NCI-H2171 (cell line): ENCODE measurements at places on chromosomes 2 and 18.

GRCh38 chr2:156189143-156189542, 143.4 kb downstream of the NR4A2 start:
- no peak for DNase-seq

DNA sequence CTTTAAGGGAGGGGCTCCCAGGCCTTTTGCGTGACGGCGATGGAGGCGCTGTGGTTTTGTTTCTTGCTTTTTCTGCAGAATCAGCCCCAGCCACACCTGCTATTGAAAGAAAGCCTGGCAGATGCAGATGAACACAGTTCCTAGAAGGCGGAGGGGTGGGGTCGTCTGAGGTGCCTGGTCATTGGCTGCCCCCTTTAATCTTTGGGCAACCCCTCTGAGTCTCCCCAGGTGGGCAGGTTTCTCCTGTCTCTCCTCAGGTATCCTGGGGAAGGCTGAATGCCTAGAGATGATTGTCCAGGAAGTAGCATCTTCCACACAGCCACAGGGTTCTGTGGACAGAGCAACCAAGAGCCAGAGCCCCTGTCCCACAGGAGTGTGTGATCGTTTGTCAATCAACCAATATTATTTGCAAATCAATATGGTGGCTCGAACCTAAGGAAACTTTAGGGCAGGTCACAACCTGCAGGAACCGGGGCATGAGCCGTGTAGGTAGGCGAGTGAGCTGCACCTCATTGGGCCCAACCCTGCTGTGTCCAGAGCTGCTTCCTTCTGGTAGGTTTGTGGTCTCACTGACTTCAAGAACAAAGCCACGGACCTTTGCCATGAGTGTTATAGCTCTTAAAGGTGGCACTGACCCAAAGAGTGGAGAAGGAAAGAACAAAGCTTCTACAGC, 104.3 kb downstream of the NDUFA10 start:
- DNase-seq = no peak

GRCh38 chr2:236629961-236630872, 60.6 kb downstream of the ACKR3 start:
- DNase-seq = no peak

GRCh38 chr2:128437204-128437565, 118.5 kb upstream of the HS6ST1 start:
- no peak for DNase-seq

DNA sequence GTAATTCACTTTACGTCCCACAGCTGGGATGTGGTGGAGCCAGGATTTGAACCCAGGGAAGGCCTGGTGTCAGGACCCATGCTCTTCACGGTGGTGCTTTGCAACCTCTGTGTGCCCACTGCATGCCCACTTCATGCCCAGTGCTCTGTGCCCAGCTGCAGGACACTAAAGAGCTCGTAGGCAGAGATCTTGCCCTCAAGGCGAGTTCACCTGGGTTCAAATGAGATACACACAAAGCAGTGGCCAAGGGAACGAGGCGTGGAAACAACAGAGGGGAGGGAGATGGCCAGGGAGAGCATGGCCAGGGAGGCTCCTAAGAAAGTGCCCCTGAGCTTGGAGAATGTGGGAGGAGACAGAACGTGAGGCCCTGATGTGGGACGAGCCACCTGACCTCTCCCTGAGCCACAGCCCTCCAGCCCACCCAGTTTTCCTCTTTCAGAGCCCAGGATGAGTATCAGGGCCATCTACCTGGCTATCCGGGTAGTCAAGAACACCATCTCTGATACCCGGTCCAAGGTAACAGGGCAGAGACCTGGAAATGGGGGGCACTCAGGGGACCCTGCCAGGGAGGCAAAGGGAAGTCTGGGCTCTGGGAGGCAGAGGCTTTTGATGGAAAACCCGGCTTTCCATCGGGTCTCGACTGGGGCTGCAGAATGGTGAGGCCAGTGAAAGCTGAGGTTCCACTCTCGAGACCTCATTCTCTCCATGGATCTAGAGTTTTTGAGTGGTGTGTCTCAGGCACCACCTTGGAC, 20.4 kb downstream of the MROH2A start:
- no peak for DNase-seq

- DNase-seq = peak; percentile 82
Measured at GRCh38 chr18:51654488-51655326, 457.2 kb upstream of the MEX3C start.

DNA sequence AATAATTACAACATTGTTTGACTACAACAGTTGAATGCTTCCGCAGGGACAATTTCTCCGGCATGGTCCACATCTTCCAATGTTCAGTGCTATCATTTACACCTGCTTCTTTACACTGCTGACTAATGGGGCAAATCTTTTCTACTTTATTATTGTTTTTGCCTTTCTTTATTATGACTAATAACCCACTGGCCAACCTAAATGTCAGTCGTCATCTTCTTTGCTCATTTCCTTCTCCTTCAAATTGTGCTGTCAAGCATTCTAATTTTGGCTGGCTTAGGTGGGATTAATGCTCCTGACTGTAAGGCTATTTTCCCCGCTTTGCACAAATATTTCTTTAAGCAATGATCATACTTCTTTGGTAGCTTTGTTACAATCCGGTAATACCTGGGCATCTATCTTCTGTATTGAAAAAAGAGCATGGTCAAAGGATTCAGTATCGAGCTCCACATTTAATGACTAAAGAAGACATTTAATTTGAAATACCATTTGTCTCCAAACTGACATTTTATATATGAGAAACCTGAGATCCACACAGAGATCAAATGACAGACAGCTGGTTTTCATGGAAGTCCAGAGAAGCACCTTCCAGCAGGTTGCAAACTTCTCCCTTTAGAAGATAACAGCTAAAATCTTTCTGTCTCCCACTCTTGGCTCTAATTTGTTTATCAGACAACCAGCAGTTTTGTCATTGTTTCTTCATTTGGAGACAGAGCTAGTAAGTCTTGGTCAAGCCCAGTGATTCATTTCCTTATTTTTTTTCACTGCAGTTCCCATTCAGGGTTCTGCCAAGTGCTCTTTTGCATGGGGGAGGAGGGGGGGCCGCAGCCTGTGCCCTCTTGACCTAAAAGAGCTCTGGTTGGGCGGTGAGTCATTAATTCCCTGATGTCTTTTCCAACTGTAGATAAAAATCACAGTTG, 132.9 kb downstream of the SOCS6 start:
- DNase-seq = no peak

- no peak for DNase-seq
Measured at GRCh38 chr2:176507786-176508185, 238.5 kb downstream of the MTX2 start.

DNA sequence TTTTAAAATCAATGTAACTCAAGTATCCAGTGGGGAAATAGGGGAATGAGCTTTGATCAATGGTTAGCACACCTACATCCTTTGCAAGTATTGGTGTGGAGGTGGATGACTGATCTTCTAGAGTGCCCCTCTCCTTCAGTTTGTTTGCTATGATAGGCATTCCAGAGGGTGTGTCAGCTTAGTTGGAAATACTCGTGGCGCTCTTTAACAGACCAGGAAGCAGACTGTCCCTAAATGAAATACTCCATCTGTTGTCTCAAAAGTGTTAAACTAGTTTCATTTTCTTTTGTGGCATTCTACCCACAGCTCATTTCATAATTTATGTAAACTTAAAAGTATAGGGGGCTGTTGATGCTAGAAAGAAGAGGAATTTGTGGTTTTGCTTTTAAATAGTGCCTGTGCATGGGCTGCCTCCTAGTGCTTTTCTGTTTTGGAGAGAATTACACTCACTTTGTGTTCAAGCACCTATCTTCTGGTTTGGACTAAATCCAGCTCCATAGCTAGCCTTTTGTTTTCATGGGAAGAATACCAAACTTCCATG, 66.2 kb downstream of the STAT1 start:
- no peak for DNase-seq

- DNase-seq = no peak
Measured at GRCh38 chr2:199646439-199646838, 188.7 kb upstream of the SATB2 start.

DNA sequence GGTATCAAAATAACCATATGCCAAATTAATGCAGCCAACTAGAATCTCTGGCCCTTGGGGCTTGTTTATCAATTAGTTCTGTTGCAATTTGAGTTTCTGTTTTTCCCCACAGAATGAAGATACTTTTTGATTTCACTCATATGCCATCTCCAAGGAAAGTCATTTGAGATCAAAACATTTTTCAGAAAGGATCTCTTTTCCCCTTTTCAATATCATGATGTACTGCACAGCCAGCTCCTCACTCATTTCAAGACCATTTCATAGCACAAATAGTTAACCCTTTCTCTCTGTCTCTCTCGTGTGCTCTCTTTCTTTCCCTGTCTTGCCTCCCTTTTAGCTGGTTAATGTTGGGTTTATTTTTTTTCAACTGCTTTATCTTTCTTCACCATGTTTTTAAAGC, 387.3 kb downstream of the STK39 start:
- DNase-seq = no peak

GRCh38 chr2:142217804-142218203, 87.0 kb upstream of the LRP1B start:
- no peak for DNase-seq

DNA sequence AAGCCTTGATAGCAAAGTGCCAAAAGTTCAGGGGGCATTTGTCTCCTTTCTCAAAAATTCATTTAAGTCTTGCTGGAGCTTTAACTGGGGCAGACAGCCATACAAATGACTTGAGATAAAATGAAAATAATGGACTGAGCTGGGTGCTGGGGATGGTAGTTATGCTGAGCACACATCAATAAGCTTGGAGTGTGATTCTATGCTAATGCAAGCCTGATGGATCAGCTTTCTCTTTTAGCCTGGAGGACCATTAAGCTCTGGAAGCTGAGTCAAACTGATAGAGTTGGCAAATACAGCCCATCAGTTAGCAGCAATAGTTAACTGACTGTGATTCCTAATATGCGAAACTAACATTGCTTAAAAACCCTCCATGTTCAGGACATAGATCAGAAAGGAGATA, 98.0 kb downstream of the CAMKMT start:
- DNase-seq = no peak

DNA sequence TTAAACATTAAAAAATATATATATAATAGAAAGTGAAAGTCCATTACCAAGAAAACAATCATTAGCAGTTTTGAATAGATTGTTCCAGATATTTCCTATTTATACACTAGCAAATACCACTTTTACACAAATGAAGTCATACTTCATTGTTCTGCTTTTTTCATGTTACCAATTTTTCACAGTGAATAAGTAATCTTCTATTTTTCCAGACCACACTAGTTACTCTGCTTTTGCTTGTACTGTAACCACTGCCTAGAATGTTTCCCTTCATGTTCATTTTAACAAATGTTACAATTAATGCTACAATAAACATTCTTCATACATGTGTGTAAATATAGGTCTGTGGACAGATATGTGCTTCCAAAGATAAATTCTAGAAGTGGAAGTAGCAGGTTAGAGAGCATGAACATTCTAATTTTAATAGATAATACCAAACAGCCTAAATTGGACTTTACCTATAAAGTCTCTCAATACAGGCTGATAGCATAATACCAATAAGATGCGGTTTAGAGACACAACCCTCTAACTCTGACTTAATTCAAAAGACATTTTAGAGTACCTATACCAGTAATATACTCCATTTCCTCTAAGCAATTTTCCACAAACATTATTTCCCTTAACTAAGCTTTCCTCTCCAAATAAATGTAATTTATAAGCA, 17.0 kb downstream of the ITSN2 start:
- DNase-seq = no peak

DNA sequence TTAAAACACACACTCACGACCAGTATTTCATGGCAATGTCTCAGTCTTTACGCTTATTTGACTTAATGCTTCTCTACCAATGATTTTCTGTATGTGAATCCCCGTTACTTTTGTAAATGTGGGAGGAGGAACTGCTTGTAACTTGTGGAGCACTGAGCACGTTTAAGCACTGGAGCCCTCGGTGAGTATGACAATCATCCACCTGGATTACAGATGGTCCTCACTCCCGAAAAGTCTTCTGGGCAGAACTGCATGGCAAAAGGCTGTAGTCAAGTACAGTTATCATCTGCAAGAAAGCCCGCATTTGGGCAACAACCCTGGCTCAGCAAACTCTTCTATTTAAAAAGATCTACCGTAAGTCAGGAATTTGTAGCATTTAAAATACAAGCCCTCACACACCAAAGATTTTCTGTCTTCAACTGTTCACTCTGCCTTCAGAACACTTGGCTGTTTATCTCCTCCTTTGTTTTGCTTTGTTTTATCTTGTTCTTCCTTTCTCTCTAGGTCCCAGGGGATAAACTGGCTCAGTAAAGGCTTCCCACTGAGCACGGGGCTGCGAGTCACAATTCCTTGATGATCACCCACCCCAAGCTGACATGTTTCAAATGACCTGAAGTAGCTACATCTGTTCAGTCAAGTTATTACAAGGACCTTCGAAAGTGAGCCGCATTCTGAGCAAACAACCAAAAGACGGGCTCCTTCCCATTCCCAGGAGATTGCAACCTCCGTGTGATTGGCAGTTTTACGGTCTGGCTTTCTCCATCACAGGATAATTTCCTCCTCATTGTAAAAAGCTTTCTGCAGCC, 102.2 kb downstream of the DLGAP1 start:
- peak; percentile 65 for DNase-seq

DNA sequence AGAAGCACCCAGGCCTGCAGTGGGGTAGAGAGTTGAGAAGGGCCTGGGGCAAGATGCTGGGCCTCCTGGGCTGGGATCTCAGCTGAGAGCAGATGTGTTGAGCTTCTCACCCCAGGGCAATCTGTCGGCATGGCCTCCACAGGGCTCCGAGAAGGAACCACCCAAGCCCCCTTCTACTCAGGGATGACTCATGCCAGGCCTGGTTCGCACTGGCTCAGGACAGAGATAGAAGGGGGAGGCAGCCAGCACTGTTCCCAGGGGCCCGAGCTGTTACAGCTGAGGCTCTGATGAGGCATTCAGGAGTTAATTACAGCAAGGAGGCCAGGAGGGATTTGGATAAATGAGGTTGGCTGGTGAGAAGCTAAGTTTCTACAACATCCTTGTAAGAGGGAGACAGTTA, 62.5 kb downstream of the CENPO start:
- DNase-seq = peak; percentile 62

DNA sequence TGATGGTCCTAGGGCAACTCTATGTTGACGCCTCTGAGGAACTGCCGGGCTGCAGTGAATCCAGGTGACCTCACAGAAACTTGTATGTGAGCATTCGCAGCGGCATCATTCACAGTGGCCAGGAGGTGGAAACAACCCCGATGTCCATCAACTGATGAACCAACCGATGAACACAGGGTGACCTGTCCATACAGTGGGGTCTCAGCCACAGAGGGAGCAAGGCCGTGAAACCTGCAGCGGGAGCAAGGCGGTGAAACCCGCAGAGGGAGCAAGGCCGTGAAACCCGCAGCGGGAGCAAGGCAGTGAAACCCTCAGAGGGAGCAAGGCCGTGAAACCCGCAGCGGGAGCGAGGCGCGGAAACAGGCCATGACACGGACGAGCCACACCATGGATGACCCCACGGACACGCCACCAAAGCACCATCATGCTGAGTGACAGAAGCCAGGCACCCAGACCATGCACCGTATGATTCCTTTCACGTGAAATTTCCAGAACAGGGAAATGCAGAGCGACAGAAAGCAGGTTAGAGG, 63.0 kb downstream of the PARD6G start:
- no peak for DNase-seq
